ENCODE measurements at places on chromosomes 5 and 9.

- no peak for DNase-seq
Measured at GRCh38 chr9:34035656-34036055, 13.0 kb downstream of the UBAP2 start.

GRCh38 chr5:1884678-1885403, 2.1 kb upstream of the IRX4 start:
- no peak for DNase-seq

DNA sequence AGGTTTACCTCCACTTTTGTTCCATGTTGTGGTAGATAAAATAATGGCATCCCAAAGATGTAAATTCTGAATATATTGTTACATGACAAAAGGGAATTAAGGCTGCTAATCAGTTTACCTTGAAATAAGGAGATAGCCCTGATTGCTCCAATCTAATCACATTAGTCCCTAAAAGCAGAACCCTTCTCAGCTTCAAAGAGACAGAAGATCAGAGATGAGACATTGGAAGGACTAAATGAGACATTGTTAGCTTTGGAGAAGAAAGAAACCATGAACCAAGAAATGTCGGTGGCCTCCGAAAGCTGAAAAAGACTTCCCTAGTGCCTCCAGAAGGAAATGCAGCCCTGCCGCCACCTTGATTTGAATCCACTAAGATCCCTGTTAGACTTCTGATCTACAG, 82.8 kb upstream of the PARP8 start:
- DNase-seq = no peak

- no peak for DNase-seq
Measured at GRCh38 chr9:78273761-78274160, 23.2 kb upstream of the PSAT1 start.

GRCh38 chr5:13606051-13606450, 338.4 kb downstream of the DNAH5 start:
- no peak for DNase-seq

DNA sequence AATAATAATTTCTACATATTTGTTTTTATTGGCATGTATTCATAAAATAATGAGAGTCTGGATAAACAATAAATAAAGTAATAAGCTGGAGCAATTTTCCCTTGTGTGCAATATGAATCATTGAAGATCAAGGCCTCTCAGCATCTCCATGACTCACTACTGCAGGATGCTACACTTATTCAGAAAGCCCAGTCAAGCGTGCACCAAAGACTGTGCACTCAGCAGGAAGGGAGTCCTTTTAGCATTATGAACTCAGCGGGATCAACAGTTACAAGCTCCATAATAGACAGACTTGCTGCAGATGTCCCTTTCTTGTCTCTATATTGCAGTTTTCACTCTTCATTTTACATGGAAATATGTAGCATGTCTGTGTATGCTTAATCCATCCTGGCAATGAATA, 485.3 kb downstream of the CDH9 start:
- no peak for DNase-seq

DNA sequence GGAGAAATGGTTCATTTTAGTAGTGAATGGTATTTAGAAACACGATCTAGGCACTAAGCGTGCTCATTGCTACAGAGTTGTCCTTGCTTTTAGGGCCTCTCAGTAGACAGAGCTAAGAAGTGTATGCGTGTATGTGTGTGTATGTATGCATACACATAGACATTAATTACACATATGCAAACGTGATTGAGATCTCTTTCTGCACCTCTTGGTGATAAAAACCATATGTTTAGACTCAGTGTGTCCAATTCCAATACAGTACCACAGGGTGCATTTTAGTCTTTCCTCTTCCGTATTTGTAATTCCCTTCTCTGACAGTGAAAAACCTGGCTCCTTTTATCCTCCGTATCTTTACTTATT, 13.1 kb downstream of the TRIO start:
- no peak for DNase-seq

GRCh38 chr9:77210116-77210515, 32.8 kb downstream of the VPS13A start:
- no peak for DNase-seq

DNA sequence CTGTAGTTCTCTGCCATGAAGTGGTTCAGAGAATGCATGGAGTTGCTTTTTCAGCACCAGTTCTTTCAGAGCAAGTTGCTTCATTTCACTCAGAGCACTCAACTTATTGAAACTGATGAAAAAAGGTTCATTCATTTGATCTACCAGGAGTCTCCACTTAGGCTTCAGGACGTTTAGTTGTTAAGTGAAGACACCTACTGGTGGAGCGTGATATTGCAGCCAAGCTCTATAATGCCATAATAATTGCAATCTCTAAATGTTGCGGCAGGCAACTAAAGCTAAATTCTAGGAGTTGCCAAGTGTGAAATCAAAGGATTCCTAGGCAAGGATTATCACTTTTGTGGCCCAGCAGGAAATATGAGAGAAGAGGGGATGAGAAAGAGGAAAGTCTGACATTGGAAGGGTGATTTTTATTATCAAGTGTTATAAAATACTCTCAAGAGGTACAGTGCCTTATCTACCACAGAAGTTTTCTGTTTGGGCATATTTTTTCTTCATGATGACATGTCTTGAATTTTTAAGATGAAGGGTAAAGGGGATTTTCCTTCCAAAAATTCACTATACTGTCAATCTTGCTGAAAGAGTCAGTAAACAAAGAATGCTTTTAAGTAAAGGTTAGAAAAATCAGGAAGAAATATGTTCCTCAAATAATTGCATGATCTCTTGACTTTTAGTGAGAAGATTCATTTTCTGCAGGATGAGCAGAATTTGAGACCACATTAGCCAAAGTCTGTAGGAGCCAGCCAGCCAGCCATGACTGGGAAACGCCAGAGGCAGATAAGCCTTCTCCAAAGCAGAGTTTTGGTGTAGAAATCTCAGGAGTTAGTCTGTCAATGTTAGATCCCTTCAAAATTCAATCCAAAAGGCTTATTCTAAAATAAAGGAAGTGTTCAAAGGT, 83.4 kb downstream of the SH3PXD2B start:
- DNase-seq = no peak

DNA sequence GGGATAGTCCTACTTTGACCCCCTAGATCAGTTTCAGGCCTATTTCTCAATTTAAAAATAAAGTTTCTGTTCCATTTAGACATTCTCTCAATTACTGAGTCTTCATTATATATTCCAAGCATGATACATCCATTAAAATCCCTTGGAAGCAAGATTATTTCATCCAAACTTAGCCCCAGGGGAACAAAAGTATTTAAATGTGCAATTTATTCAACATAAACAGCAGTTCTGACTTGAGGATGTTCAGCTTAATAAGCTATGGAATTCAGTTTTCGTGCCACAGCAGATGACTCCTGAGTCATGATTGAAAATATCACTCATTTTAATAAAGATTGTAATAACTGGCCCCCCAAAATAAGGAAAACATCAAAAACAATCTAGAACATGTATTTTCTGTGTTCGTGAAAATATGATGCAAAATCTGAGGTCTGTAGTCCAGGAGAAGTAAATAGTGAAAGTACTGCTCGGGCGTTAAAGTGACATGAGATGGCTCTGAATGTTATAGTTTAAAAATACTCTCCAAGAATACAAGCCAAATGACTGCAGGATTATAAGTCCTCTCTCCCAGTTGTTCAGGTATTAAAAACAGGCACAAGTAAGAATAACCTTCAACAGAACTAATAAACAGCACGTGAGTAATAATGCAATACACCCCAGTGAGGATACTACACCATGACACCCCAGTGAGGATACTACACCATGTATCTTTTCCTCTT, 67.1 kb downstream of the RETREG1 start:
- DNase-seq = no peak

GRCh38 chr9:36142510-36143244, 6.1 kb downstream of the GLIPR2 start:
- no peak for DNase-seq

- DNase-seq = no peak
Measured at GRCh38 chr5:1349246-1349645, 4.3 kb upstream of the CLPTM1L start.

GRCh38 chr5:65022932-65023331, 254.2 kb downstream of the CWC27 start:
- no peak for DNase-seq

DNA sequence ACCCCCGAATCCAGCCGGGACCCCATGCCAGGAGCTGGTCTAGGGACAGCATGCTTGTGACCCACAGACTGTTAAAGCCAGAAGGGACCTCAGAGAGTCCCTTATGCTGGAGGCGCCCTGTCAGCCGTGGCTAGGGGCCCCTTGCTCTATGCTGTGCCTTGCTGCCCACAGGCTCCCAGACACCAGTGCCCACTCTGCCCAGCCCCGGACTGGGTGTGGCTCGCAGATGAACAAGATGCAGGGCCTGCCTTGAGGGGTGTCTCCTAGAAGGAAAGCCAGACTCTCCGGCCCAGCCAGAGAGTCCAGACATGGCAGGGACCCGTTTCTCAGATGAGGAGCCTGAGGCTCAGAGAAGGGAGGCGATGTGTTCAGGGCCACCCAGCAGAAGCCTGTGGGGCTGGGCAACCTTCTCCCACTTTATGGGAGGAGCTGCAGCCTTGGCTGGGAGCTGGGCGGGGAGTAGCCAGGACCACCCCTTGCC, 85.7 kb downstream of the LMX1B start:
- no peak for DNase-seq

DNA sequence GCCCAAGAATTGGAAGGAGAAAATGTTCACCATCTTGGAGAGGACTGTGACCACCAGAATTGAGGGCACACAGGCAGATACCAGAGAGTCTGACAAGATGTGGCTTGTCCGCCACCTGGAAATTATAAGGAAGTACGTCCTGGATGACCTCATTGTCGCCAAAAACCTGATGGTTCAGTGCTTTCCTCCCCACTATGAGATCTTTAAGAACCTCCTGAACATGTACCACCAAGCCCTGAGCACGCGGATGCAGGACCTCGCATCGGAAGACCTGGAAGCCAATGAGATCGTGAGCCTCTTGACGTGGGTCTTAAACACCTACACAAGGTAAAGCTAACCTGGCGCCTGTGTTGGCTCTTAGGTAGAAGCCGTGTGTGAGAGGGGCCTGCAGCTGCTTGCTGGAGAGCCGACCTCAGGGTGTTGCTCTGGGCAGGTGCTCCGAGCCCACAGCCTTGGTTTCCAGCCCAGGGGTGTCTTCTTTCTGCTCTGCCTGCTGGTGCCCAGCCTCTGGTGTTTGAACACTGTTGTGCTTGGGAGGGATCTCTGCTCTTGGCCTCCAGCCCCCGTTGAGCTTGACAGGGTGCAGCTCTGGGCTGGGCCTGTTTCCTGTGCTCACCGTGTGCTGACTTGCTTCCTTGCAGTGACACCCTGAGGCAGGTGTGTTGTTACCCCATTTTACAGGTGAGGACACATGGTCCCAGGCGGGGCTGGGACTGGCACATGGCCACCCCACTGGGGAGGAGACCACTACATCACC, 10.9 kb downstream of the EXOC3 start:
- no peak for DNase-seq

GRCh38 chr5:50441493-50441955, 436 bp upstream of the EMB start:
- no peak for DNase-seq

- DNase-seq = no peak
Measured at GRCh38 chr9:135370411-135371375, 108.9 kb upstream of the PPP1R26 start.

GRCh38 chr9:108863891-108864290, 1.8 kb downstream of the ACTL7A start:
- no peak for DNase-seq

DNA sequence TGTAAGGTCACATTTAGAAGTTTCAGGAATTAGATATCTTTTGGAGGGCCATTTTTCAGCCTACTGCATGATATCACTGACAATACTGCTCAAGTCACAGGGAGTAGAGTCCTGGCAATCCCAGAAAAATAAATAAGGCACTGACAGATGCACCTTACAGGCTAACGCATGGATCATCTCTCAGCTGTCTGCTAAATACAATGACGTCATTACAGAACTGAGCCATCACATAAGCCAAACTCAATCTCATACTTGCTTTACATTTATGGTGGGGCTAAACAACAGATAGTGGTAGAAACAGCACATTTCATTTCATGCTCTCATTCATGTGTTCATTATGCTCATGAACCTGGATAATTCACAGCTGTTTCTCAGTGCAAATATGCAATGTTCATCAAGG, 243.7 kb downstream of the SEMA5A start:
- no peak for DNase-seq

- DNase-seq = no peak
Measured at GRCh38 chr9:130041648-130042405, 1.2 kb downstream of the FNBP1 start.

DNA sequence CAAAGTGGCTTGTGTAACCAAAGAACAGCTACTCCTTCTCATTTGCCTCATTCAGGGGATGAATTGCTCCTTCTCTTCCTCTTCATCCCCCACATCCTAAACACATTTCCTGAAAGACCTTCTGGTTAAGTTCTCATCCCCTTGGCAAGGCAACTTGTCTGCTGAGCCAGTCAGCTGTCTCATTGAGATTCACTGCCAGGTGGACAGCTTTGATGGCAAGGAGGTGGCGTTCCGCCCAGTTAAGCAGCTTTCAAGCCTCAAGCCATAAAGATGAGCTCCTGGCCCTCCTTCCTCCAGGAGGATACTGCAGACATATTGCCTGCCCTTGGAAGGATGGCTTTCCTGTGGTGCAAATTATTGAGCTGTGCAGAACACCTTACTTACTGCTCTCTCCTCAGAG, 448.6 kb upstream of the MPDZ start:
- no peak for DNase-seq

GRCh38 chr5:172005708-172006320, 624 bp downstream of the FBXW11 start:
- DNase-seq = no peak

DNA sequence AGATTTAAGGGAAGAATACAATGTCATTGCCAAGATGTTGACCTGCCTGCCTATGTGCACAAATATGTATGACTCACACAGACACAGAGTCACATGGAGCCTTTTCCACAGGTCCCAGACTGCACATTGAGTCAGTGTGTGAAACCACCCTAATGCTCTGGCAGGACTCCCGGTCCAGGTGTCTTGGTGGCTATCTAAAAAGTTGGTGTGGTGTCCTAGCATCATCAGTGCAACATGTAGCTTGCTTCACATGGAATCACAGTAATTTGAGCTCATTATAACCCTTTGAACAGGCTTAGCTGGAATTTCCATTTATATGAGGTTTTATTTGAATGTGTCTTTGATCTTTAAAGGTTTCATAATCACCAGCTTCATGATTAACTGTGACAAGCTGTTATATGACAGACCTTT, 10.7 kb downstream of the IFNA5 start:
- DNase-seq = no peak

- DNase-seq = no peak
Measured at GRCh38 chr5:150172145-150172544, 5.6 kb downstream of the CDX1 start.

DNA sequence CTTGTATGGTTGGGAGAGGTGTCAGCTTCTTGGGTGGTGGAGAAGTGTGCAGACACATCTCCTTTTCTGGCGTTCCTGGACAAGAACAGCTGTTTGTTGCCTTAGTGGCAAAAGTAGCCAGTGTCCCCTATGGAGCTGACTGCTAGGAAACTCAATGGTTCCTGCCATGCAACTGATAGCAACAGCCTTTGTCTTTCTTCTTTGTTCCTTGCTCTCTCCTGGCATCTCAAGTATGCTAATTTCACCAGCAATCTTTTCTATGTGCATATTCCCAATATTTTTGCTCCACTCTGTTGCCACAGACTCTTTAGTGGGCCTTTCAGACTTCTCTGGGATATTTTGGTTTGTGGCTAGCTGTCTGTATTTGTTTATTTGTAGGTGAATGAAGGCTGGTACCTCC, 36.7 kb downstream of the FBXO4 start:
- DNase-seq = no peak

Measured in GM06990 (cell line).